Stimulated activated CD8-positive, alpha-beta memory T cell treated with anti-CD3 and anti-CD28 coated beads, Interleukin-15, amount 100 ng/mL, for 4 hours (primary cell): ENCODE measurements at places on chromosomes 3 and 15.

DNA sequence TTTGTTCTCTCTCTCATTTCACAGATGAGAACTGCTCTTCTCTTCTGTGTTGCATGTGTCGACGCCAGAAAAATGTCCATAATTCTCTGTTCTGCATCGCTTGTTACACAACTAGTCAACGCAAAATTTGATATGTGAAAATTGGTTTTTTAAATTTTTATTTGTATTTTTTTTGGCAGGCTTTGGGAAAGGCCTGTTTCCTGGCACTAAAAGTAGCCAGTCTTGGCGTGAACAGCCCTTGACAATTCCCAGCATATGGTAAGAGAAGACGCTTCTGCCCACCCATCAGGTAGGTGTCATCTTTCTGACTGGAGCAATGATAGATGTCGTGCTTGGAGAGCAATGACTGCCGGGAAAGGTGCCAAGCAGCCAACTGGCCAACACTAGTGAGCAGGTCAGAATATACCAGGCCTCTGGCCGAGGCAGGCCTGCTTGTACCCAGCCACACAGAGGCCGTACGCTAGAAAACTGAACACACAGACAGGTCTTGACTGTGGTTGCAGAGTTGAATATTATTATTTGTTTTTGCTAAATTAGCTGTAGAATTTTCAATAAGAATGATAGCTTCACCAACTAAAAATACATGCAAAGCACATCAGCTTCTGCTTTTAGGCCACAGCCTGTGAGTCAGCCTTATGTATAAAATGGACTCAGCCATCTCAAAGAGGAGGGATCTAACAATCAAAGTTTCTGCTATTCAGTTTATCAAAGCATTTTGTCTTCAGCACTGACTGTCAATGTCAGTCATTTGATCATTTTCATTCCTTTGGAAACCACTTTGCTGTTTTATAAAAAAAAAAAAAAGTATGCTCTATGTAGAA is 837.5 kb downstream of the MCTP2 start:
- DNase-seq = no peak

DNA sequence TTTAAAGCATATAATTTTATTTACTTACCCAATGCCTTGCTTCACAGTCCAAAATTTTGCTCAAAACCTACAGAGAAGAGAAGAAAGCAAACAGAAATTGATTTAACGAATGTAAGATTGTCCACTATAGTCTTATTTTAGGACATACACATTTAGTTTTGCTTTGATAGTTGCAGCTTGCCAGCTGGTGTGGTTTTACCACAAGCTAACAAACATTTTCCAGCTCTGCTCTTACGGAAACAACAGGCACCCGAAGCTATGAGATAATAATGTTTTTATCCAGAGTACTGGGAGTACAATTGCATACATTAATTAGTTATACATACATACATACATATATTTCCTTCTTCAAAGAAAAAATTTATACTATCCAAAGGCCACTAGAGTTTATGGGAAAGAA is 10.4 kb downstream of the BCL6 start:
- DNase-seq = no peak

DNA sequence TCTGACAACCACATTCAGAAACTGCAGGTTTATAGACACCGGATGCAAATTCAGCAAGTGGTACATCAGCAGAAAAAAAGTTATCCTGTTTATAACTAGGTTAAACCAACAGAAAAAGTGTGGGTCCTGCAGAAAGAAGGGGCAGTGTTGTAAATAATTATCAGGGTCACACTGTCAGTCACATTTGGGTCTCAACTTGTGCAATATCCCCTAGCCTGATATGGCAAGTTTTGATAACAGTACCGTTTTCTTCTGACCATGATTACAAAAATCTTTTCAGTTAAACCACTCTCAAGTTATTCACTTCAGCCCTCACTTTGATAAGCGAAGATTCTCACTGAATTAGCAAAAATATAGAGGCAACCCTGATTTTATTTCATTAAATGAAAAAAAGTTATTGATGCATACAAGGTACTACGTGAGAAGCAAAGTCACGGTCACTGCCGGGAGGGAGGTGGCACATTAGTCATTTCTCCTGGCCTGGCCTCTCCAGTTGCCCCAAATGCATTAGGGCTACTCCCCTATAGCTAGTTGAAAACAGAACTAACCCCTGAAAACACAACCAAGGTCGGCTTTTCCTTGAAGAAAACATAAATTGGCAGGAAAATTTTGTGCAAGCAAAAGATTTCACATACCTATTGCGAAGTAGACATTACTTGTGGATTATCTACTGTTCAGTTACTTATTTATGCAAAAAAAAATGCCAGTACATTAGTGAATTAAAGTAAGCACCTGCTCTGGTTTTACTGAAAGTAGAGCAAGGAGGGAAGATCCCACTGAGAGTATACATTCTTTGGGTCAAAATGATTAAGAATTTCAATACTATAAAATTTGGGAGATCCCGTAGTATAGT is 28.6 kb downstream of the IL5RA start:
- no peak for DNase-seq

DNA sequence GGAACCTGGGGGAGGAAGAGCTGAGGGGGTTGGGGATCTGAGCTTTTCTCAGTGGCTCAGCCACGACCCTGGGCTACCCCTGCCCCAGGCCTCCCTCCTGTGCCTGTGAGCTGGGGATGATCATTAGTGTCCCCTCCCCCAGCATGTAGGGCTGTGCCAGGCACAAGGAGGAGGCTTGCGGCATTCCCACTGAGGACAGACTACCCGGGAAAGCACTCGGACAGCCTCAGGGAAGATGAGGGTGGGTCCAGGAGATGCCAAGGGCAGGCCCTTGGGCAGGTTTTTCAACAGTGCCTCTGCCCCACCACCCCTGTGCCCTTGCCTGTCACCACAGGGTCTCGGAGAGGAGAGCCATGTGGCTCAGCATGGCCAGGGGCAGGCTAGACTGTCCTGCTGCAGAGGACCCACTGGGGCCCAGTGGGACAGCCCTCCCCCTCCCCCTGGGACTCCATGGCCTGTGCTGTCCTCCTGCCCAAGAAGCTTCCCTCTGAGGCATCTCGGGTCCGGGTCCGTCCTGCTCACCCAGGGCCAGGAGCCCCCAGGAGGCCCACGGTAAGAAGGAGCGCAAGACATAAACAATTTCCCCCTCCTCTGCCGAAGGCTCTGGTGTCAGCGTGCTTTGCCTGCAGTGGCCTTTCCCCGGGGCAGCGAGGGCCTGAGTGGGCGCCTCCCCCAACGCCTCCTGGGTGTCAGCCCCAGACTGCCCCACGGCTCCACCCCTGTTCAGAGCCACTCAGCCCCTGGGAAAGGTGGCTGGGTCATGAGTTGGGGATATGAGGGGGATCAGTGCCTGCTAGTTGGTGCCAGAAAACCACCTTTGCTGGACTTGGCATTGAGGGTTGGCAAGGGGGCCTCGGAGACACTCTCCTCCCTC is 192.5 kb downstream of the GOLGA6L6 start:
- no peak for DNase-seq

DNA sequence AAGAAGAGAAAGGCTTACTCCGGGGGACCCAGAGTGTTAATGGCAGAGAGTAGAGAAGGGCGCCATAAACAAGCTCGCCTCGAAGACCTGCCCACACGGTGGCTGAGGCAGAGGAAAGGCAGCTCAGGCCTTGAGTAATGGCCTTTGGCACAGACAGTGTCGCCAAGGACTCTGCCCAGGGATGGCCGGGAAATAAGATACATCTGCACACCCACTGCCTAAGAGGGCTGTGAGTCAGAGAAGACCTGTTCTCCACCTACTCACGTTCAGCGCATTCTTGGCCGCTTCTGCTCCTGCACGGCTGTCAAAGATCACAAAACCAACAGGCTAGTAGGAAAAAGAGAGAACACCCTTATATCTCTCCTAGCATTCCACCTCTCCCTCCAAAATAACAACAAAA is 26.2 kb downstream of the RBPMS2 start:
- DNase-seq = no peak
